ENCODE measurements at places on chromosomes 16 and 17. TPM values are rescaled to one million over a fixed set of nuclear protein-coding genes. Genes with fewer than 3 reads are reported as not detected.
A peak's percentile ranks its signal among the peaks of the same experiment; 100 is the strongest.

DNA sequence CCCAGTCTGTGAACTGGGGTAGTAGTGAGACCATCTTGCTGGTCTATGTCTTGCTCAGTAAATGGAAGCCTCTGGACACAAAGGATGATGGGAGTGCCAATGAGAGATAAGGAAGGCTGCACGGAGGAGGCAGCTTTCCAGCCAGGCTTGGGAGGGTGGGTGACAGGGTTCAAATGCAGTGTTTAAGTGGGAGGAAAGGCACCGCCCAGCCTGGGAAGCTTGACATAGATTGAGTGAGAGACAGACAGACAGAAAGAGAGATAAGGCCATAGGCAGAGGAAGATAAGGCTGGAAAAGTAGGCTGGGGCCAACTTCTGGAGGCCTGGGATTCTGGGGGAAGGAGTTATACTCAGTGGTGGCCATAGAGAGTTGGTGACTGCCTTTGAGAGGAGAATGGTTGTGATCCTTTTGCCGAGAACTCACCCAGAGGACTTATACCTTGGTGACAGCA, 7.2 kb upstream of the COL1A1 start:
- DNase-seq: no peak

Gene DNAAF8
- 0.89 TPM for polyA plus RNA-seq

- DNase-seq: no peak
Observed at GRCh38 chr16:63577891-63578290, 1541.7 kb upstream of the CDH8 start.

- DNase-seq: no peak
Observed at GRCh38 chr17:956905-957304, 22.7 kb downstream of the NXN start.

Gene ACSF2
- 50.2 TPM for polyA plus RNA-seq

- DNase-seq: peak; percentile 33
Observed at GRCh38 chr16:62462971-62463370, 426.7 kb upstream of the CDH8 start.

- DNase-seq: no peak
Observed at GRCh38 chr16:391885-392335, 5.1 kb upstream of the NME4 start.

DNA sequence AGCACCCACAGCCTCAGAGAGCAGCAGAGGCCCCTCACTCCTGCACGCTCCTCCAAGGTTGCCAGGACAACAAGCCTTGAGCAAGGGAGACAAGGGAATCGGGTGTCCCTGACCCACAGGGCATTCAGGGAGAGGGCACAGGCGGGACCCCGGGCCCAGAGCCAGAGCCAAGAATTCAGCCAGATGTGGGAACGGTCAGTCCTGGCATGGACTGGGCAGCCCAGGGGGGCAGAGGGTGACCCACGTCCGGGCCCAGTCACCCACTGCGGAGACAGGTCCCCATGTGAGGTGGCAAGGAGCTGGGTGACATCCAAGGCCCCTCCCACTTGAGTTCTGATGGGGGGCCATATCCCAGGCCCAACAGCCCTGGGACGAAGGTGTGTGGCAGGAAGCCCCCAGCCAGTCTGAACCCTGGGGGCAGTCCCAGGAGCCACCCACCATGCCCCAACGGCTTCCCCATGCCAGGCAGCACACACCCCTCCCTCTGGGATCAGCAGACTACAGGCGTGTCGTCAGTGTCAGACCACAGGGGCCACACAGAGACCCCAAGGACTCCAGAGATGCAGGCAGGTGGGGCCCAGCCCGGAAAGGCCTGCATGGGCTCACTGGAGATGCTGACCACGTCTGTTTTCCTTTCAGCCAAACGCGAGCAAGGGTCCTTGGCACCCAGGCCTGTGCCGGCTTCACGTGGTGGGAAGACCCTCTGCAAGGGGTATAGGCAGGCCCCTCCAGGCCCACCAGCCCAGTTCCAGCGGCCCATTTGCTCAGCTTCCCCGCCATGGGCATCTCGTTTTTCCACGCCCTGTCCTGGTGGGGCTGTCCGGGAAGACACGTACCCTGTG, 23.0 kb downstream of the USP6 start:
- DNase-seq: no peak

DNA sequence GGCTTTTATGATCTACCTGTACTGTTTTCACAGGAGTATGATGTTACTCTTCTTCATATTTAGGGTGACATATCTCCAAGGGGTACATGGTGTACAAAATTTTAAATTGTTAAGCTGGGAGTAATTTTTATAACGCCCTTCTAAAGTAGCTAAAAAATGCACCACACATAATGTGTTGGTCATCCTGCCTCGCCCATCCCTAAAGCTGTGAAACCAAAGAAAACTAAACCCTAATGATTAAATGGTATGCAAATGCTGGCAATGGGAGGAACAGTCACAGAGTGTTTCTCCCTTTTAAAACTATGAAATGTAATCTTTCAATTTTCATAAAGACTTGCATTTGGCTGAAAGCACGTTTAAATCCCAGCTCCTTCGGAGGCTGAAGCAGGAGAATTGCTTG, 2.0 kb upstream of the KRT24 start:
- no peak for DNase-seq

Gene SEZ6
- 0.66 TPM for polyA plus RNA-seq

GRCh38 chr17:45871718-45872117, 22.6 kb upstream of the MAPT start:
- no peak for DNase-seq

Gene C16orf92
- polyA plus RNA-seq: not detected

Data from muscle of back (tissue), 13 donors.